ENCODE measurements at places on chromosomes 1 and 21.

- H3K36me3 ChIP-seq: no peaks in the 10 kb centered on the region
- no peak overlapping the region for H3K4me3 ChIP-seq
- no peak for DNase-seq
- no peak overlapping the region for H3K27ac ChIP-seq
Measured at GRCh38 chr1:95080879-95081278, 8.1 kb upstream of the ALG14 start.

- H3K36me3 ChIP-seq: no peaks in the 10 kb centered on the region
- no peak for DNase-seq
- H3K4me3 ChIP-seq: no peak overlapping the region
- H3K4me1 ChIP-seq: no peaks in the 10 kb centered on the region
- no peak overlapping the region for H3K27ac ChIP-seq
- H3K27me3 ChIP-seq: no peaks in the 10 kb centered on the region
Measured at GRCh38 chr1:72435025-72435424, 152.7 kb upstream of the NEGR1 start.

- DNase-seq: no peak
- no peak overlapping the region for H3K27ac ChIP-seq
- peaks cover 7% of the 10 kb centered on the region for H3K4me1 ChIP-seq
- no peak overlapping the region for H3K4me3 ChIP-seq
- H3K36me3 ChIP-seq: peaks cover 5% of the 10 kb centered on the region
- no peaks in the 10 kb centered on the region for H3K27me3 ChIP-seq
Measured at GRCh38 chr21:32733990-32734613, 6.3 kb upstream of the SYNJ1 start.

DNA sequence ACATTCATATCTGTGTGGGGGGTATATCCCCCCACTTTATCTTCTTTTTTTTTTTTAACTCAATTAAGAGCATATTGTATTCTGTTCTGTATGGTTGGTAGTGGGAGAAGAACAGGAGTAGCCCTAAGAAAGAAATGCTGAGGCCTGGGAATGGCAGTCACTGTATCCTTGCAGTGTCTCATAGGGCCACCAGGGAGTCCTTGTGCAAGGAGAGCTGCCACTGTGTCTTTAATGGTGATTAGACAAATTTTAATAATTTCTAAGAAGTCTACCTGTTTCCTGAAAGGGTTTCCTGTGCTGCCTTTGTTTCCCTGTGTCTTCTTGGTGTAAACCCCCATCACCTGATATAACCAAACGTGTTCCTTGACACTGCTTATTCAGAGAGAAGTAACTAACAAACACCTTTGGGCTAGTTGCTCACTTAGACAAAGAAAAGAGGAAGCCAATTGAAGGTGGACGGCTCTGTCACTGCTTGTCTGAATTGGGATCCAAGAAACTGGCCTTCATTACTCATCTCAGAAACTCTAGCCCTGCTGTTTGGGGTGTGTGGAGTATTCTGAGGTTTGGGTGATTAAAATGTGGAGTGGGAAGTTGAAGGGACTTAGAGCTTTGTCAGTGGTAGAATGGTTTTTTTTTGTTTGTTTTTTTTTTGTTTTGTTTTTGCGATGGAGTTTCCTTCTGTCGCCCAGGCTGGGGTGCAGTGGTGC, 15.2 kb downstream of the GIPC2 start:
- no peaks in the 10 kb centered on the region for H3K4me1 ChIP-seq
- no peak overlapping the region for H3K27ac ChIP-seq
- H3K36me3 ChIP-seq: no peaks in the 10 kb centered on the region
- H3K27me3 ChIP-seq: no peaks in the 10 kb centered on the region

- no peaks in the 10 kb centered on the region for H3K27me3 ChIP-seq
- no peak overlapping the region for H3K4me3 ChIP-seq
- H3K36me3 ChIP-seq: no peaks in the 10 kb centered on the region
Measured at GRCh38 chr1:203338335-203339036, 12.4 kb downstream of the FMOD start.

DNA sequence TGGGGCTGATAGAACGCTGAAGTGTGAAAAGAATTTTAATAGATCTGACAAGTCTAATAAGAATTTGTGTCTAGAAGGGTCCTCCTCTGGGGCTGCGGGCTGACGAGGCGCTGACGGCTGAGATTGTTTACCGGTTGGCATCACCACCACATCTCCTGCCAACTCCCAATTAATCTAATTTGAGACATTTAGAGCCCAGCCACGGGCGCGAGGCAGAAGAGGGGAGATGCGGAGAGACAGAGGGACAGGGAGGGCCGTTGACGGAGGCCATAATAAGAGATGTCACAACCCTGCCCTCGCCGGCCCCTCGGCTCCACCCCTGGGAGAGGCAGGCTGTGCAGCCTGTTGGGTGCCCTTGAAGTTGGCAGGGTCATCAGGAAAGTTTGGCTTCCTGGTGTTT, 109.3 kb downstream of the PAX7 start:
- DNase-seq: no peak
- H3K4me1 ChIP-seq: no peaks in the 10 kb centered on the region
- H3K4me3 ChIP-seq: no peak overlapping the region
- H3K27ac ChIP-seq: no peak overlapping the region

DNA sequence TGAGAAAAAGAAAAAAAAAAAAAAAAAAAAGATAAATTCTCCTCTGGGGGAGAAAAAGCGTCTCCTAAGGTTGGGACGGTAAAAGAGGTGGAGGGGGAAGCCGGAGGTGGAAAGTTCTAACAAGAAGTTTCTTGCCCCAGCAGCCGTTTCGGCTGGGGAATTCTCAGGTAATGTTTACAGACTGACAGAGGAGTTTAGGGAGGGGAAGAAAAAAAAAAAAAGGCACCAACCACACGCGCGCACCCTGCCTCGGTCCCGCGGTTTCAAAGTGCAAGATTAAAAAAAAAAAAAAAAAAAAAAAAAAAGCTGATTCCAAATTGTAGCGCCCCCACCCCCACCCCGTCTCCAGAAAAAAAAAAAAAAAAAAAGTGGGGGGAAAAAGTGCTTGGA, 504 bp downstream of the DHRS3 start:
- H3K27ac ChIP-seq: peak overlapping the region; percentile 79
- no peaks in the 10 kb centered on the region for H3K27me3 ChIP-seq
- peak overlapping the region; percentile 96 for H3K4me3 ChIP-seq
- peaks cover 38% of the 10 kb centered on the region for H3K4me1 ChIP-seq
- no peaks in the 10 kb centered on the region for H3K36me3 ChIP-seq

DNA sequence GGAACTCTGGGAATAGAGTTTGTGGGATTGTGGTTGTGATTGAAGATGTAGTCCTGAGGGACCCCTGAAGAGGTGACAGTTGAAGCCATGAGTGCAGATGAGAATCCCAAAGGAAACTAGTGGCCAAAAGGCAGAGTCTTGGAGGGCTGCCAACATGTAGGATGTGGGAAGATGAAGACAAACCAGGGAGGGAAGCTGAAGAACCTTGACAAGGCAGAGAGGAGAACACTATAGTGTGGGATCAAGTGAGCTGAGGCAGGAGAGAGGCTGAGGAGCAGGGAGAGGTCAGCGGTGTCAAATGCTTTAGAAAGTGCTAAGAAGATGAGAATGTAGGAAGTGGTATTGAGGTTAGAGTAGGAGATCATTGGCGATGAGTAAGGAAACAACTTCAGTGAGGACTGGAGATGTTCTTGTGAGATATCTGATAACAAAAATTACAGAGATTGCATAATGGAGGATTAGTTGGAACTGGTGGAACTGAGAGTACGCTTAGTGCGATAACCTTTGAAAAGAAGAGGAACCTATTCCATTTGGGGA, 88.5 kb upstream of the VCAM1 start:
- no peak overlapping the region for H3K27ac ChIP-seq
- no peaks in the 10 kb centered on the region for H3K27me3 ChIP-seq
- no peak overlapping the region for H3K4me3 ChIP-seq

- no peak overlapping the region for H3K27ac ChIP-seq
- H3K36me3 ChIP-seq: no peaks in the 10 kb centered on the region
- DNase-seq: no peak
- H3K4me1 ChIP-seq: no peaks in the 10 kb centered on the region
Measured at GRCh38 chr21:26405735-26406361, 167.2 kb downstream of the CYYR1 start.

DNA sequence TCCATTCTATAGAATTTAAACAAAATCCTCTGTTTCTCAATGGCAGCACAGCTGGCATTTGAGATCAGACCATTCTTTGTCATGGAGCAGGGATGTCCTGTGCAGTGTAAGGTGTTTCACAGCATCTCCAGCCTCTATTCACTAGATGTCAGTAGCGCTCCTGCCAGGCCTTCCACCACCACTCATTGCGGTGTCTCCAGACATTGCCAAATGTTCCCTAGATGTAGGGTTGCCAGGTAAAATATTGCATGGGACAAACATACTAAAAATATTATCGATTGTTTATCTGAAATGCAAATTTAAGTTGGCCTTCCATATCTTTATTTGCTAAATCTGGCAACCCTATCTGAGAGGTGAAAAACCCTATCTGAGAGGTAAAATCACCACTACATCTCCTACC, 11.7 kb downstream of the ITLN2 start:
- no peaks in the 10 kb centered on the region for H3K27me3 ChIP-seq
- H3K4me1 ChIP-seq: no peaks in the 10 kb centered on the region
- no peak overlapping the region for H3K4me3 ChIP-seq
- no peak for DNase-seq
- H3K27ac ChIP-seq: no peak overlapping the region
- no peaks in the 10 kb centered on the region for H3K36me3 ChIP-seq

GRCh38 chr1:64043288-64043687, 160.1 kb upstream of the UBE2U start:
- H3K27me3 ChIP-seq: no peaks in the 10 kb centered on the region
- no peaks in the 10 kb centered on the region for H3K4me1 ChIP-seq
- H3K4me3 ChIP-seq: no peak overlapping the region
- H3K36me3 ChIP-seq: no peaks in the 10 kb centered on the region
- H3K27ac ChIP-seq: no peak overlapping the region
- DNase-seq: no peak

GRCh38 chr1:78760858-78761257, 111.2 kb downstream of the IFI44 start:
- no peaks in the 10 kb centered on the region for H3K4me1 ChIP-seq
- H3K36me3 ChIP-seq: no peaks in the 10 kb centered on the region
- H3K4me3 ChIP-seq: no peak overlapping the region
- no peaks in the 10 kb centered on the region for H3K27me3 ChIP-seq
- no peak overlapping the region for H3K27ac ChIP-seq

DNA sequence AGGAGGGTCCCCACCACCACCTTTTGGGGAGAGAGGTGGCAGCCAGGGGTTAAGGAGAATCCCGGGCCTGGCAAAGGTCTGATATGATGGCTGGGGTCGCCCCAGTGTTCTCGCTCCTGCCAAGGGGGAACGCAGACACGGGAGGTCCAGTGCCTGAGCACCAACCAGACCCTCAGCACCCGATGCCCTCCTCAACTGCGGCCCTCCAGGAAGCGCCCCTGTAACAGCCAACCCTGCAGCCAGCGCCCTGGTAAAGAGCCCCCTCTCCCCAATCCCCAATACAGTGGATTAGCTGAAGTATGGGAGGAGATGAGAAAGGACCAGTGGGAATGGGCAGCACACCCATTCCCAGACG, 10.4 kb downstream of the ADAMTSL4 start:
- H3K4me3 ChIP-seq: no peak overlapping the region
- H3K27ac ChIP-seq: no peak overlapping the region
- H3K4me1 ChIP-seq: peaks cover 43% of the 10 kb centered on the region
- no peak for DNase-seq
- no peaks in the 10 kb centered on the region for H3K27me3 ChIP-seq

DNA sequence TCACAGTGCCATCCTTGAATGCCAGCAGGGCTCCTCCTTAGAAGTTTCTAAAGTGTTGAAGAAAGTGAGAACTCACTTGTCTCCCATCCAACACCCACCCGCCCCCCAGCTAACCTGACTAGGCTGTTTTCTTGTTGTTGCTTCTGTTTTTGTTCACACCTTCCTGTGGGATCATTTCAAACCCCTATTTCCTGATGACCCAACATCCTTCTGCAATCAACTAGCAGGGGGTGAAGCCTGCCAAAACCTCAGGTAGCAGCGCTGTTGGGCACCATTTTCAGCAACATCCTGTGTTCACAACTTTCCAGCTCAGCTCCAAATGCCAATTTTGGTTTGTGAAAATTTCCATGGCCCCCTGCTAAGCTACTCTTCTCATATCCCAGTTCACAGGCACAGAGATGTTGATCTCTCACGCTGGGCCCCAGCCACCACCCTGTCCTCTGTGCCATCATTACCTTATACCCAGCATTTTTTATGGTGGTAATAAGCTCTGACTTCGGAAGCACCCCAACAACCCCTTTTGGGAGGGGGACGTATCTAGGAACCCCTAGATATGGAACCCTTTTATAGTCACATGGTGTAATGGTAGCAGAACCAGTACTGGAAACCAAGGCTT, 41.4 kb downstream of the CDC7 start:
- H3K27ac ChIP-seq: no peak overlapping the region
- H3K36me3 ChIP-seq: no peaks in the 10 kb centered on the region
- no peak for DNase-seq
- H3K4me3 ChIP-seq: no peak overlapping the region
- H3K27me3 ChIP-seq: no peaks in the 10 kb centered on the region

DNA sequence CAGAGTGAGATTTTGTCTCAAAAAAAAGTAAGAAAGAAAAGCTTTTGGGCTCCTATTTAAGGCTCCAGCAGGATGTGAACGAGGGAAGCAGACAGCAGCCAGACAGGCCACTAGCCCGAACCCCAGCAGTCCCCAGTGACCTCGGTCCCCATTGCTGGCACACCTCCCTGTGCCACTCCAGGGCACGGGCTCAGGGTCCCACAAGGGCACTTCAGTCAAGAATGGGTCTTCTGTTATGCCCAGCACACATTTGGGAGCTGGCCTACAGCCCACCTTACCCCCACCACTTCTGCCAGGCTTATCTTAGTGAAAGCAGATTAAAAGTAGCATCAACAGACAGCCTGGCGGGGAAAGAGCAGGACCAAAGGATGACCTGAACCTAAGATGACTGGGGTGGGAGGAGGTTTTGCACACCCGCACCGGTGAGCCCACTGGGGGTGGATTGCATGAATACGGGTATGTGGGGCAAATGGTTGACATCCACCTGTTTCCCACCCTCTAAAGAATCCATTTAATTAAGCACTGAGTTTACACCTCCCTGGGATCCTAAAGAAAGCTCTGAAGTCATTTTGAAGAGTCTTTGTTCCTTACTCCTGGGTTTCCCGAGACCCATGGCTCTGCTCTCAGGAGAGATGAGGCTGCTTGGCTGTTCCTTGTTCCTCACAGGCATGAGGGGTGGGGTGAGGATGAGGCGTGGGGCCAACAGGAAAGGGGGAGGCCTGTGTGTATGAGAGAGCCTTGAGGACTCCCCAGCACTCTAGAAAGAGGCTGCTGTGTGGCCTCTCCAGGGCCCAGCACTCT, 4.7 kb downstream of the CHI3L1 start:
- no peak overlapping the region for H3K4me3 ChIP-seq
- H3K36me3 ChIP-seq: no peaks in the 10 kb centered on the region
- no peak for DNase-seq
- no peaks in the 10 kb centered on the region for H3K27me3 ChIP-seq
- H3K27ac ChIP-seq: no peak overlapping the region
- H3K4me1 ChIP-seq: no peaks in the 10 kb centered on the region
